ENCODE measurements at places on chromosomes 13 and 19.

- no peak for DNase-seq
Measured at GRCh38 chr19:16327501-16327900, 2.9 kb downstream of the KLF2 start.

DNA sequence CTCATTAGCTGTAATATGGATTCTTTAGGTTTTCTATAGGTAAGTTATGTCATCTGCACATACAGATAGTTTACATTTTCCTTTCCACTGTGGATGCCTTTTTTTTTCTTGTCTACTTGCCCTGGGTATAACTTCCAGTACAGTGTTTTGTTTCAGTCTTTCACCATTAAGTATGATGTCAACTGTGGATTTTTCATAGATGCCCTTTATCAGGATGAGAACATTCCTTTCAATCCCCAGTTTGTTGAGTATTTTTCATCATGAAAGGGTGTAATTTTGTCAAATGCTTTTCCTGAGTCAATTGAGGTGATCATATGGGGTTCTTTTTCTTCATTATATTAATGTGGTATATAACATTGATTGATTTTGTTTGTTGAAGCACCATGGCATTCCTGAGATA is 43.6 kb upstream of the SACS start:
- no peak for DNase-seq

DNA sequence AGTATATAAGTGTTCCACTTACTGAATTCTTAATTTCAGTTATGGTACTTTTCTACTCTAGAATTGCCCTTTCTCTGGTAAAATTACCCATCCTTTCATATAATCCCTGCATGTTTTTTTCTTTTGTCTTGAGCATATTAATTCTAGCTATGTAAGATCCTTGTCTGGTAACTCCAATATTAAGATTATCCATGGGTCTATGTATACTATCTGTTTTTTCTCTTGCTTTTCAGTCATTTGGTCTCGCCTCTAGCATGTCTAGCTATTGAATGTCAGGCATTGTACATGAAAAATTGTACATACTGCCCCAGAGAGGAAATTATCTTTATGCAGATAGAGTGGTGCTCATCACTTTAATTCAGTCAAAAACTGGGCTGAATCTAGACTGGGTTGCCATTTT is 50.4 kb upstream of the CALM3 start:
- DNase-seq: no peak

DNA sequence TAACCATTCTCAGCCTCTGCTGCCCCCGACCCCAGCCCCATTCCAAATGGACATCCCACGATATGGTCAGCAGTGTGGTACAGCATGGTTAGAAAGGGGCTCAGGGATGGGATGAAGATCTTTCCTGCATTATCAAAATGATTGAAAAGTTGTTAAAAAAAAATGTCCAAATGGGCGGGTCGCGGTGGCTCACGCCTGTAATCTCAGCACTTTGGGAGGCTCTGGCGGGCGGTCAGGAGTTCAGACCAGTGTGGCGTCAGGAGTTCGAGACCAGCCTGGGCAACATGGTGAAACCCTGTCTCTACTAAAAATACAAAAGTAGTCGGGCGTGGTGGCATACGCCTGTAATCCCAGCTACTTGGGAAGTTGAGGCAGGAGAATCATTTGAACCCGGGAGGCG is 54.3 kb upstream of the ZNF254 start:
- DNase-seq: no peak

DNA sequence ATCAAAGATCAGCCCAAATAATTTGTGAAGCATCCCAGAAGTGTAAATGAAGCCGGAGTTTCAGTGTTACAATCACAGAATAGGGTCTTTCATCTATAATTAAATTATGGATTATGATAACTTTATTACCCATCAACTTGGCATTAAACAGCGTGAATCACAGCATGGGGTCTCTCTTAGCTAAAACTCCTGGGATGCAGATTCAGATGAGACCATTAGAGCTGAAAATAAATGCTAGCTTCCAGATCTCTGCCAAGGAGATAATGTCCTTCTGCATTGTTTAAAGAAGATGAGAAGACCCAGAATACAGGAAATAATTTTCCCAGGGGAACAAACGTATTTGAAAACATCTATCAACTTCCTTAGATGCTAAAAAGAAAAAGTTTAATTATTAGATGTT is 546.0 kb upstream of the PCDH9 start:
- no peak for DNase-seq

DNA sequence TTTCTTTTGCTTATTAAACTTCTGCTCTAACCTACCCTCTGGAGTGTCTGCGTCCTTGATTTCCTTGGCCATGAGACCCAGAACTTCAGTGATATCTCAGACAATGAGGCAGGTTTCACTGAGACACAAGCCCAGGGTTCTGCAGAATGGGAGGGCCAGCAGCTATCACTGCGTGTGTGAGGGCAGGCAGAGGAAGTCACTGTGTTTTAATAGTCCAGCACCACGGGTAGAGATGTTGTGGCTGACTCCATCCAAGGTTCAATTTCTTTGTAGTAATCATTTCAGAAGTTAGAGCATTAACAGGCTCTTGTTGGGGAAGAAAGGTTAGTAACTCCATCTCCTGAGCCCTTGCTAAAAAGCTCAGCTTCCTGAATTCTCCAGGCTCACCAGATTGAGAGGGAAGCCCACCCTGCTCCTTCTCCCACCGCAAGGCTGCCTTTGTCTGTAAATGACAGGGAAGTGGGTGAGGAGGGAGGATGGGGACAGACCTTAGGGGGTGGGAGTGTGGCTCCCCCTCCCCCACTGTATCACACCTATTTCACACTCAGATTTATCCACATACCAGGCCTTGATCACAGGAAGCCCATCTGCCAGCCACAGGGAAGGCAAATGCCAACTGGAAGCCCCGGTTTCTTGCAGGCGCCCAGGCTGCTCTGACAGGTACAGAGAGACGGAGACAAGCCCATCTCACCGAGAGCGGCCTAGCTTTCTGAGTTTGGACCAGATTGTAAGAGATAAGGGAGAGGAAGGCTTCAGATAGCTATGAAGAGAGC is 2.1 kb downstream of the C19orf12 start:
- DNase-seq: no peak

- no peak for DNase-seq
Measured at GRCh38 chr19:15837221-15837731, 21.8 kb upstream of the OR10H1 start.

DNA sequence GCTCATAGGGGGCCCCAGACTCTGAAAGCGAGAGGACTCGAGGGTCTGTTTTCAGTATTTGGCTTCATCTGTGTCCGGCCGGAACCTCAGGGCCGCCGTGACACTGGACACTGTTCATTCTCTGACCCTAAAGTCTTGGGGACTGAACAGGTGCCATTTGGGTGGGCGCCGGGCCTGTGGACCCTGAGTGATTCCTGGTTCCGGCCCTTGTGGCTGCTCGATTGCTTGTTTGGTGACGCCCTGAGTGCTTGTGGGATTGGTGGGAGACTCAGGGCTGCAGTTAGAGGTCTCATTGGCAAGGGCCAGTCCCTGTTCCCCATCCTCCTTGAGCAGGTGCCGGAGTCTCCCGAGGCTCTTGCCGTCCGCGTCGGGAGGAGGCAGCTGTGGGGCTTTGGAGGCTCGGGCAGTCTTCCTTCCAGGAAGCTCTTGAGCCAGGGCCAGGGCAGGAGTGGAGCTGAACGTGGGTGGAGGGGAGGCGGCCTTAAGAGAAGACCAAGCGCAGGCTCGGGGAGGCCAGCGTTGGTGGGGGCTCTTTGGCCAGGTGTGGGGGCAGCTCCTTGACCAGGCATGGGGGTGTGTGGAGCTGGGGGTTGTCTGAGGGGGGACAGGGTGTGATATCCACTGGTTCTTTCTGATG is 4.7 kb downstream of the PTBP1 start:
- DNase-seq: no peak

GRCh38 chr19:4831304-4831978 is at the start of gene TICAM1:
TICAM1 (minus strand) TSS chr19:4831712; CDS start chr19:4818377, 13,335 bp downstream.
- DNase-seq: no peak

DNA sequence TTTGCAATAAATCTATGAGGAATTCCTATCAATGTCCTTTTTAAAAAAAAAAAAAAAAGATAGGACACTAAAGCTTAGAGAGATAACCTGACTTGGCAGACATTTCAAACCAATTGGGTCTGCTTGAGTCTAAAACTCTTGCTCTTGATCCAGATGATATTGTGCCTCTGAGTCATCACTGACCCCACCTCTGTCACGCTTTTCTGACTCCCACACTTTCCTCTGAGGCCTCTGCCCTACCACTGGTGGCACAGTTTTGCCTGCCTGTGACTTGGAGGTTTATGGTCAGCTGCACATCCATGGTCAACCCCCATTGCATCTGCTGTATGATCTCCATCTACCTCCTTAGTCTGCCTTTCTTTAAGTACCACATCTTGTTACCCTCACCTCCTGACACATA is 328.7 kb downstream of the SPRY2 start:
- DNase-seq: no peak

DNA sequence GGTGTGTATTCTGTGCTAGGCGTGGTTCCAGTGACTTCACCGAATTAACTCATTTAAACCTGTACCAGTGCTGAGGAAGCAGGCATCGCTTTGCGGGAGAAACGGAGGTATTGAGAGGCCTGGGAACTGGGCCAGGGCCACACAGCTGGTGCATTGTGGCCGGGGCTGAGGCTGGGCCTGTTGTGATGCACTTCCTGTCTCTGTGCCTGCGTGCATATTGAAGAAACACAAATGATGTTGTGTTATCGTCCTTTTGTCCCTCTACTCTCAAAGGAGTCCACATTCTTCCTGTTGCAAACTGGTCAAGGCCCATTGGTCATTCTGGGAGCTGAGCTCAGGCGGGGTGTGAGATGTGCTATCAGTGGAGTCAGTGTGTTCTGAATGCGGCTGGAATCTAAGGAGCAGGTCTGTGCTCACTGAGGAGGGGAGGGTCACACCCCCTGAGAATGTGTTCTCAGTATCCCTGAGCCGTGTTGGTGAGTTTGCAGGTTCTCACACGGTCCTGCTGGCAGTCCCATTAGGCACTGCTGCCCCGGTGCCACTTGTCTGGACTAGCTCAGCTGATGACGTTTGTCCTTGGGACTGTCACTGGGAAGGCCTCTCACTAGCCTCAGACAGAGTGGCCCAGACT is 62.1 kb downstream of the ARHGEF7 start:
- no peak for DNase-seq

- no peak for DNase-seq
Measured at GRCh38 chr13:80572923-80573316, 232.0 kb upstream of the SPRY2 start.

GRCh38 chr19:41442473-41443355 is at the start of gene ERICH4:
ERICH4 (plus strand) TSS chr19:41443156; CDS start chr19:41443170, 14 bp downstream.
- DNase-seq: no peak

DNA sequence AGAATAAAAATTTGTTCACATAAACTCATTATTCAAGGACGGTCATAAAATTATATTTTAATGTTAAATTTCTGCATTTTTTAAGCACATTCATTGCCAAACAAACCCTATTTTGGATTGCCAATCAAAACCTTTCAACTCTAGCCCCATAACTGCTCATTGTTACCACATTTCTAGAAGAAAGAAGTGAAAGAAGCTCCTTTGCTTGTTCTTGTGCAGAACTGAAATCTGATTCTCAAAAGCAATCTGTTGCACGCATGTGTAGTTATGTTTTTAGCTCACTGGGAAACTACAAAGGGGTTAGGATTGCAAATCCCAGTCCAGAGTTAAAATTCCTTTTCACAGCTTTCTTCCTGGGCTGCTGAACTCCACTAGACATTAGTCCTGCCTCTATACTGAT is 109.5 kb upstream of the MIR17HG start:
- no peak for DNase-seq

DNA sequence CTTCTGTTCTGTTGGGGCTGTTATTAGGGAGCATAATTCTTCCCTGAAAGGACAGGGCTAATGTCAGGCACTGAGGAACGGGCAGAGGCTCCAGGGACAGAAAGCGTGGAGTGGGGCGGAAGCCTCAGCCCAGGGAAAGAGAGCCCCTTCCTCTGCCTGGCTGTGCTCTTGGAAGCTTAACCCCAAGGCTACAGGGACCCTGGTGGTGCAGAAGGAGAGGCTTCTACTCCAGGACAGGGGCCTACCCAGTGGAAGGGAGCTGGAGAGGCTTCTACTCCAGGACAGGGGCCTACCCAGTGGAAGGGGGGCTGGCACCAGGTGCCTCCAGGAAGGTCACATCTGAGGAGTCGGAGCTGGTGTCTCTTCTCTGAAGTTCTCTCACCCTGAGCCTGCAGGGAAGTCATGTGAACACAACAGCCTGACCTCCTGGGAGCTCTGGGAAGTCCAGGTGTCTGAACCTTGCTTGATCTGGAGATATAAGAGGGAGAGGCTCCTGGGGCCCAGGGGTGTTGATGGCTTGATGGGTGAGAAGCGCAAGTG is 159.5 kb upstream of the SOX1 start:
- DNase-seq: no peak

DNA sequence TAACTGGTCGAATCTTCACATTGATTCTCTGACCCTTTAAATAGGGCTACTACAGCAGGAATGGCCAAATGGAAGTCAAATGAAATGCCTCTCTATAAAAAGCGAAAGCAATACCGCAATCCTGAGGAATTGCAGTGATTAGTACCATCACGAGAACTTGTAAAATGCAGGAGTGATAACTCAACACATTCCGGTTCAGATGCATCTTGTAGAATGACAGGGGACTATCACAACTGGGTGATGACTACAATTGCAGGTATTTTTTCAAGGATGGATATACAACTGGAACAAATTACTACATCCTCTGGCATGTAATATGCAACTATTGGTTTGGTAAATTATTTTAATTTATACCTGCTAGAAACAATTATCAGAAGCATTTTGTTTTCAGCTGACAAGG is 140.4 kb downstream of the PCDH20 start:
- DNase-seq: no peak

GRCh38 chr13:47220453-47221140 is 323.7 kb upstream of the HTR2A start:
- DNase-seq: no peak

DNA sequence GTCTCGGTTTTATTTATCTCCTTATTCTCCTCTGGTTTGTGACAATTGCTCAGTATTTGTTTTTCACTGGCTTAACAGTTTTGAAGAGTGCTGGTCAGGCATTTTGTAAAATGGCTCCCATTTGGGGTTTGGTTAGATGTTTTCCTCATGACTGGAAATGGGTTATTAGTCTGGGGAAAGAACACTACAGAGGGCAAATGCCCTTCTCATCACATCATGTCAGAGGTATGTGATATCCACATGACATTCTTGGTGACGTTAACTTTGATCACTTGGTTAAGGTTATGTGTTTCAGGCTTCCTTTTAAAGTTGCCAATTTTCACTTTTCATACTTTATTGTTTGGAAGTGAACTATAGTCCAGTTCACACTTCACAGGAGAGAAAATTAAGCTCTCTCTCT is 74.8 kb upstream of the KLHL1 start:
- DNase-seq: no peak

GRCh38 chr13:26699197-26699490 is 61.4 kb downstream of the GPR12 start:
- no peak for DNase-seq

DNA sequence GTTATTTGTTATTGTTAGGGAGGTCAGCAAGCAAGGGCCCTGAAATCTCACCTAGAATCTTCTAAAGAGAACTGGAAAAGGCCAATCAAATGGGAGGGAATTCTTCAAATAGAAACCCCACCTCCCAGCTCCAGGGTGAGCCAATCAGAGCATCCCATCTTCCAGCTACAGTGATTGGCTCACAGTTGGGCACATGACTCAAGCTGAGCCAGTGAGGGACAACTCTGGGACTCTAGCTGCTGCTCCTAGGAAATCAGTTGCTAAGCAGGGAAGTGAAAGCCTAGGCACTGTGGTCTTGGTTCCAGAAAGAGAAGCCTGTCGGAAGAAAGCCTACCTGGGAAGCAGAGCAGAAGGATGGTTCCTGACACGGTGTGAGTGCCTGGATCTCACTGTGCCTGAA is 13.4 kb downstream of the TM6SF2 start:
- DNase-seq: no peak
